NCI-H1417 treated with DMSO at 0.1 percent for 48 hours (cell line): ENCODE measurements at places on chromosomes 3 and 15.

- no peak for DNase-seq
Measured at GRCh38 chr15:38539008-38539343, 25.6 kb downstream of the RASGRP1 start.

- DNase-seq, result no peak
Measured at GRCh38 chr15:70243686-70244540, 146.2 kb upstream of the TLE3 start.

DNA sequence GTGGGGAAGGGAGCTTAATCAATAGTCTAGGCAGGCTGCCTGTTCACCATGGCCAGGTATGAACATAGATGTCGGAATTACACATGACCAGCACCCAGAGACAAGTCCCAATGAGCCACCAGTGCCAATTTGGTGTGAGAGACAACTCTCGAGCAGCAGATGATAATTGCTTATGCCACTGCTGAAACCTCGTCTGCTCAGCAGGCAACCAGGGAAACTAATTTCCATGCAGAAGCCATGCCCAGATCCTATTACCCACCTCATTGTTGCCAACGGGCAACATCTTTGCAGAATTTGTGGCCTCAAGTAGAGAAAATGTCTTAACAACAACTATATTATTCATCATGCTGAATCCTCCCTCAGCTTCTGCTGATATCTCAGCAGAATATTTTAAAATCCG lies 84.9 kb downstream of the CGGBP1 start:
- DNase-seq, result no peak

- no peak for DNase-seq
Measured at GRCh38 chr3:131716943-131717342, 214.2 kb upstream of the MRPL3 start.

DNA sequence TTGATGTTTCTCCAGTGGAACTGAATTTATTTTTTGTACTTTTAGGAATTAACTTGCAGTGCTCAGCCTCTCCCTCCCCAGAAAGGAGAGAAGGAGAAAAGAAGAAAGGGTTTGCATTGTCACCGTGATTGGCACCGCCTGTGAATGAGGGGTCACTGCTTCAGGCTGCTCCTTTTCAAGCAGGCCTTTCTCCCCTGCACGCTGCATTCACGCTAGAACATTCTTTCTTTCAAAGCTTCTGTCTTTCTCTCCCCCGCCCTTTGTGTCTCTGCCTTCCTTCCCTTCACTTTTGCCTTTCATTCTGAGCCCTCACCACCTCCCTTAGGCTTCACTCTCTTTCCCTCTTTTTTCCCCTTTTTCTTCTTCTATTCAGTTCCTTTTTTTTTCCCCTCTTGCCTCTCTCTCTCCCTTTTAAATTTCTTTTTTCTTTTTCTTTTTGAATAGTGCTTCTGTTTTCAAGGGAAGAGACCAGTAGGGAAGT lies 42.4 kb downstream of the ZNF710 start:
- DNase-seq, result no peak

DNA sequence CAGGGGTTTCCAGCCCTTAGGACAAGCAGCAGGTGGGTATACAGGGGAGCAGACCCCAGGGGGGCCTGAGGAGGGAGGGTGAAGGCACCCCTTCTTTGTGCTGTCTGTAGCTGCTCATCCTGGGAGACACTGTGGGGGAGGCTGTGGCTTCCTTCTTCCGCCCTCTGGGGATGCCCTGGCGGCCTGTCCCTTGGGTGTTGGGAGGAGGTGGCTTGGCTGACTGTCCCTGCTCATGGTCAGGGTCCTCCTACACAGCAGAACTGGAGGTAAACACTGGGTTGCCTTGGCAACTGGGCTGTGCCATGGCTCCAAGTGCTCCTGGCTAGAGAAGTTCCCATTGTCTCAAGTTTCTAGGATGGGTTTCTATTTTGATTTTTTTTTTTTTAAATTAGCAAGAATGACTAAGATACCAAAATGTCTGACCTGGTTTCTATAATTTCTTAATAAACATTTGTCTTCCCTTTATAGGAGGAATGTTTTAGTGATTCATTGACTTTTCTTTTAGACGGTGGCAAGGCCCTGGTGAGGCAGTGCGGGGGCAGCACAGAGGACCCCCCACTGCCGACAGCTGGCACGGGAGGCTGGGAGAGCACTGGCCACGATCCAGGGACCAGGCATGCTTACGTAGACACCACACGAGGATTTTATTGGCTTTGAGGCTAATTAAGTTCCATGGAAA lies 12.4 kb downstream of the KLF13 start:
- DNase-seq, result no peak

DNA sequence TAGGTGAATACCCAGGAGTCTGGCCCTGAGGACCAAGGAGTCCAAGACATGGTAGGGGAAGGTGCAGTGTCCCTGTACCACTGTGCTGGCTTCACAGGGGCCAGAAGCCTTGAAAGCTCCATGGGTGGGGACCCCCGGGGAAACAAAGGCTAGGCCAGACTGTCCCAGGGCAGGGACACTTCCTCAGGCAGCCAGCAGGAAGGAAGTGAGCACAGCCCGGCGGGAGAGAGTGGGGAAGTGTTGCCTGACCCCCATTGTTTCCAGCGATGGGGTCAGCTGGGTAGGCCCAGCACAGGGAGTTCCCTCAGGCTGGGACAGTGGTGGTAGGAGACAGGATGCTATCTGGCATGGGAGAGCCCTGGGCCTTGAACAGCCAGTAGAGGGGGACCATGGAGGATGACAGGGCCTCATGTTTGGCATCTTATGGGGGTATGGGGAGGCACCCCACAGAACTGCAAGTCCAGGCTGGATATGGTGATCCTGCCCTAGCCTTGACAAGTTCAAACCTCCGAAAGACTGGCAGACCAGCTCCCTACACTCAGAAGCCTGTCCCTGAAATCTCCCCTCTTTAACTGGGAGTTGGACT lies 1.2 kb upstream of the HYAL2 start:
- no peak for DNase-seq

DNA sequence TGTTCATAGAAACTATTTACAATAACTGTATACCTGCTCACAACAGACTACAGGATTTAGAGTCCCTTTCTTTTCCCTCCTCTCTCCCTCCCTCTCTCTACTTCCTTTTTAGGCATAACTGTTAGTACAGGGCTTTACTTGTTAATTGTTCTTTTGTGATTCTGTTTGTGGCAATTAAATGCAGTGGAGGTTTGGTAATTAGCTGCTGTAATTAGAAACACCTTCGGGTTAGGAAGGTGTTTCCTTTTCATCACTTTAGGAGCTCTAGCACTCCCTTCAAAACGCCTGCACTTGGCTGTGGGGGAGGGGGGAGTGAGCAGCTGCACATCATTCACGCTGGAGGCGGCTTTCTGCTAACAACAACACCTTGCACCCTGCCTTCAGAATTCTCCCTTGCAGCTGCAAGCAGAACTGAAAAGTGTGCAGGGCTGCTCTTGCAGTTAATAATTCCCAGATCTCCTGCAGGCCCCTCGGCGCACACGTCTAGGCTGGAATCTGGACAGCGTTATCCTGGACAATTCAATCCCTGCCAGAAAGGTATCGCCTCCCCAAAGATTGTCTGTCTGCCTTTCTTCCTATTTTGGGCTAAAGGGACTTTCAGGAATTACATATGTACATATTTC lies 242.6 kb upstream of the RGMA start:
- peak; percentile 80 for DNase-seq

DNA sequence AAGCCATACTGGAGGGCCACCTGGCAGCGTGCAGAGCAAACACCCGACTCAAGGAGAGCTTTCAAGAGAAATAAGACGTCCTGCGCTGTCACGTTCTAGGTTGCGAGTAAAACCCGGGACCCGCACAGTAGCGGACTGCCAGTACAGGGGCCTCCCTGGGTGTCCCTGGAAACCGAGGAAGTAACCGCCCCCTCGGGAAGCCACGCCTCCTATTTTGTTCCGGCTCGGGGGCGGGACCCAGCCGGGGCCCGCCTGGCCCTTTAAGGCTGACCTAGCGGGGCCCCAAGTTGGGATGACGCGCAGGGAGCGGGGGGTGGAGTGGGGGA lies 218 bp upstream of the MAPKAPK3 start:
- DNase-seq, result no peak
